ENCODE measurements at places on chromosomes 2 and 18. TPM values are rescaled to one million over a fixed set of nuclear protein-coding genes. Genes with fewer than 3 reads are reported as not detected.
A peak's percentile ranks its signal among the peaks of the same experiment; 100 is the strongest.

FAM168B gene
- total RNA-seq: 89.7 TPM

TWIST2 gene
- not detected for total RNA-seq

CCDC178 gene
- not detected for total RNA-seq

SEPTIN2 gene
- total RNA-seq: 445 TPM

VWC2L gene
- not detected for total RNA-seq

GCKR gene
- 26.8 TPM for total RNA-seq

KCNK3 gene
- total RNA-seq: not detected

LRP2 gene
- 0.66 TPM for total RNA-seq

PROKR1 gene
- not detected for total RNA-seq

GCG gene
- total RNA-seq: not detected

SLC40A1 gene
- total RNA-seq: 49.6 TPM

GRCh38 chr18:66550366-66550765 lies 53.5 kb downstream of the CDH19 start:
- no peak overlapping the region for H3K4me3 ChIP-seq
- H3K36me3 ChIP-seq: no peaks in the 10 kb centered on the region
- H3K4me1 ChIP-seq: peaks cover 8% of the 10 kb centered on the region
- no peak overlapping the region for H3K27ac ChIP-seq

DNA sequence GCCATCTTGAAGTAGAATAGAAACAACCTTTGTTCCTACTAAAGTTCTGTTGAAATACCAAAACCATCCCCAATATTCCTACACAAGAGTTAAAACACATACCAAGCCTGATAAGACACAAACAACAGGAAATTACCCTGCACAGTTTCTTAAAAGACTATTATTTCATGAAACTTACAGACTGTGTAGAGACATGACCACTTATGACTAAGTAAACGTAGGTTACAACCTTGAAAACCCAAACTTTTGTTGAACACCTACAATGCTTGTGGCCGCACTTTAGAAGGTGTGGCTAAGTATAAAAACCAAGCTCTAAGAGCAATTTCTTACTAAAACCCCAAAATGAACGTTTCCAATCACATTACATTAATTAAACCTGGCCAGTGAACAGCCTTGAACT lies 2.0 kb downstream of the SMAD2 start:
- H3K27ac ChIP-seq: peak overlapping the region; percentile 87
- peaks cover 45% of the 10 kb centered on the region for H3K36me3 ChIP-seq
- no peak for DNase-seq
- H3K27me3 ChIP-seq: no peaks in the 10 kb centered on the region
- peak overlapping the region; percentile 74 for H3K4me3 ChIP-seq
- H3K4me1 ChIP-seq: peaks cover 40% of the 10 kb centered on the region

DNA sequence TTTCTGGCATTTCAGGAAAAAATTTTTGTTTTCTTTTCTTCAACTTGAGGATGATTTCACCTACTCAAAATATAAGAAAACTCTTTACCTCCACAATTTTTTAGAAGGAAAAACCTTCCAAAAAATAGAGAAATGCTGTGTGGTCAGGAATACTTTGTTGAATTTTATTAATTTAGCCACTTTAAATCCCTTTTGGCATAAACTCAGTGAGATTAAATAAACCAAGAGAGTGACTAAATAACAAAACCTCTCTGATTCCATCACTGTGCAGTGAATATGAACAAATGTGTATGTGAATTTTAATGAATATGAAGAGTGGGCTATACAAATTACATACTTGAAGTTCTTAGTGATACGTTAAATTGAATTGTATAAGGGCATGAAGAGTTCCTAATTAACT lies 25.8 kb upstream of the CYTIP start:
- no peaks in the 10 kb centered on the region for H3K27me3 ChIP-seq
- H3K27ac ChIP-seq: no peak overlapping the region
- H3K36me3 ChIP-seq: no peaks in the 10 kb centered on the region

DNA sequence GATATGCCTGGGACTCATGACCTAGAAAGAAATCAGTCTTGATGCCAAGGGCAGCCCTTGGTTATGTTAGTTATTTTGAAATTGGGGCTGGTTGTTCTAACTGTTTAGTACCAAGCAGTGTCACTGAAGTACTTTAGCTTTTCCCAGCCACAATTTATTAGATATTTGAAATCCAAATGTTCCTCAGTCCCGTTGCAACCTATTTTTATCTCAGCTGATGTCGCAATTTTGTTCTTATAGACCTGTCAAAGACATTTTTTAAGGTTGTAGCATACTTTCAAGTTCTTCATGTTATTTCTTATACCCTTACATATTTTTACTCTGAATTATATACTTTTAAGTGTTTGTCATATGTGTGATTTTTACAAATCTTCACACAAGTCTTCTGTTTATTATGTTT lies 100.1 kb downstream of the LRP1B start:
- DNase-seq: no peak
- no peak overlapping the region for H3K27ac ChIP-seq
- no peaks in the 10 kb centered on the region for H3K36me3 ChIP-seq

DNA sequence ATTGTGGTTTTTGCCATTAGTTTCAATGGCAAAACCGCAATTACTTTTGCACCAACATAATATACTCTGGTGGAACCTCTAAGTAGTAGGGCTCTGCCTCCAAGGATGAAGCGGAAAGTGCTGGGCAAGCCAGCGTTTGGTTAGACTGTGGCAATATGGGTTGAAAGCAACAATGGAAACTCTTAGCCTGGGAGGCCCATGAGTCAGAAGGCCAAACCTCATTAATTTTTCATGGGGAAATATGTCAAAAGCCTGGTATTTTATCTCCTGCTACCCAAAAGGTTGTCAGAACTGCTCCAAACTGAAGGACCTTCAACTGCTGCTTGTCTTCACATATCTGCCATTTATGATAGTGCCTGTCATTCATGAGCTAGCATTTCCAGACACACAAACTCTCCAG lies 179.1 kb upstream of the CYP26B1 start:
- peaks cover 6% of the 10 kb centered on the region for H3K4me1 ChIP-seq
- H3K27ac ChIP-seq: no peak overlapping the region
- H3K36me3 ChIP-seq: no peaks in the 10 kb centered on the region
- H3K4me3 ChIP-seq: no peak overlapping the region

GRCh38 chr18:22345718-22346117 lies 72.0 kb downstream of the CTAGE1 start:
- H3K4me3 ChIP-seq: peak overlapping the region; percentile 19
- no peaks in the 10 kb centered on the region for H3K27me3 ChIP-seq
- DNase-seq: no peak

- no peaks in the 10 kb centered on the region for H3K36me3 ChIP-seq
- no peaks in the 10 kb centered on the region for H3K4me1 ChIP-seq
- no peak overlapping the region for H3K4me3 ChIP-seq
- no peaks in the 10 kb centered on the region for H3K27me3 ChIP-seq
- no peak overlapping the region for H3K27ac ChIP-seq
Observed at GRCh38 chr2:201697899-201698298, 545 bp downstream of the MPP4 start.

- DNase-seq: no peak
- no peaks in the 10 kb centered on the region for H3K4me1 ChIP-seq
- no peak overlapping the region for H3K4me3 ChIP-seq
- H3K27ac ChIP-seq: no peak overlapping the region
- H3K36me3 ChIP-seq: peaks cover 8% of the 10 kb centered on the region
Observed at GRCh38 chr2:60764736-60765534, 8.9 kb downstream of the PAPOLG start.

DNA sequence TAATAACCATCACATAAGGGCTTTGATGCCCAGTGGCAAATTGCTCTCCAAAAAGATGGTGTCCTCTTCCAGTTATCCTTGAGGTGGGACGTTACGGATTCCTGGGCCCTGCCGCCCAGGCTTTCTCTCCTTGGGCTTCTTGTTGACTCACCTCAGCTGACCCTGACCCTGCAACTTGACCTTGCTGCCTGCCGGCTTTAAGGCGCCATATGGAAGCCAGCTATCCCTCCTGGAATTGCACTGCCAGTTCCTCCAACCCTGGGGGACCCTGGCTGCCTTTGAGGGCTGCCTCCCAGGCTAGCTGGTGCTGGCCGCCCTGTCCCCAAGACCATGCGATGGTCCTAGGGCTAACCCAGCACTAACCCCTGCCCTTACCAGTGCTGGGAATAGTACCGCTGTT lies 28.3 kb upstream of the B3GNT7 start:
- no peak overlapping the region for H3K4me3 ChIP-seq
- H3K4me1 ChIP-seq: peaks cover 16% of the 10 kb centered on the region
- H3K27me3 ChIP-seq: no peaks in the 10 kb centered on the region

DNA sequence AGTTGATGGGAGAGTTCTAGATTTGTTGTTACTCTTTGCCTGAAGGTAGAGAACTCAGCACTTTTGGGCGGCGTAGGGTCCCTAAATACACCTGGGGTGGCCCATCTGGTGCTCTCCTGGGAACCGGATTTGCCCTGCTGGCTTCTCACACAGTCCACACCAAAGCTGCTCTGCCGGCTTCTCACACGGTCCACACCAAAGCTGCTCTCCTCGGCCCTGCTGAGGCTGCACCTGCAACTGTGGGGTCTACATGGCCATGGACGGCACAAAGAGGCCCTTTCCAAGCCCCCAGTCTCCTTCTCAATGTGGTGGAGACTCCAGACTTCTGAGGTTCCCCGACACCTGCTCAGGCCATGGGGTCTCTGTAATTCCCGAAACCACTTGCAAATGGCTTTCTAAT lies 124.8 kb upstream of the GPC1 start:
- H3K27me3 ChIP-seq: peaks cover 11% of the 10 kb centered on the region
- DNase-seq: no peak
- H3K4me1 ChIP-seq: no peaks in the 10 kb centered on the region
- no peaks in the 10 kb centered on the region for H3K36me3 ChIP-seq
- no peak overlapping the region for H3K27ac ChIP-seq

GRCh38 chr2:23788100-23788499 lies 138.8 kb downstream of the ATAD2B start:
- no peak for DNase-seq
- H3K27me3 ChIP-seq: no peaks in the 10 kb centered on the region
- no peak overlapping the region for H3K4me3 ChIP-seq
- H3K36me3 ChIP-seq: peaks cover 14% of the 10 kb centered on the region
- H3K27ac ChIP-seq: no peak overlapping the region
- peaks cover 28% of the 10 kb centered on the region for H3K4me1 ChIP-seq

DNA sequence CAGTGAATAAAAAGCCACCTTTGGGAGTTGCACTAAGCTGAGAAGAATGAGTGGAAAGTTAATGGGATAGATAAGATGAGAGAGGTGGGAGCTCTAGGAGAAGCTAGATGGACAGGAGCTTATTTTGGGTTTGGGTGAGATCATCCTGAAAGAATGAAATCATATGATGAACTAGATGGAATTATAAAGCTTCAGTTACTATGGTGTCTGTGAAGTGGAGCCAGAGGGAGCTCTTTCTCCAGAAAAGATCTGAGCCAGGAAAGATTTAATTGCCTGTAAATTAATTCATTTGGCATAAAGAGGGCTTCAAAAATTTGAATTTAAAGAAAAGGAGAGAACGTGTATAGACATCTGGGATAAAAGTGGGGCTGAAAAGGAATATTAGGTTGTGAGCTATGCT lies 10.3 kb downstream of the DNAH6 start:
- H3K4me3 ChIP-seq: no peak overlapping the region
- H3K36me3 ChIP-seq: no peaks in the 10 kb centered on the region
- no peak for DNase-seq
- H3K4me1 ChIP-seq: peaks cover 6% of the 10 kb centered on the region
- no peak overlapping the region for H3K27ac ChIP-seq

DNA sequence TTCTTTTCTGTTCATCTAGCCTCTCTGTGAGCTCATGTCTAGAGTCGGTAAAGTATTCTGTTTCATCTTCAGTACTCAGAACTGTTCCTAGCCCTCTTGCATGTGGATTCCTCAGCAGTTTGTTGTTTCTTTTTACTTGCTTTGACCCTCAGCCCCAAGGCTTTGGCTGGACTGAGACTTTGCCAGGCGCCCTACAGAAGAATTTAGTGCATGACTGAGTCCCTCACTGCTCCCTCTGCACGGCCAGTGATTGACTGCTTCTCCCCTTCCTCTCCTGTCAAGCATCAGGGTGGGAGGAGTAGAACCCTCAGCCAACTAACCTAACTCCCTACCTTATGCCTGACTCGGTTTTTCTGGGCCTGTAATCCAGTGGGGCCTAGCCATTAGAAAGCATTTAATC lies 109.8 kb downstream of the ESCO1 start:
- no peak for DNase-seq
- H3K4me1 ChIP-seq: no peaks in the 10 kb centered on the region
- H3K4me3 ChIP-seq: no peak overlapping the region
- no peaks in the 10 kb centered on the region for H3K36me3 ChIP-seq
- H3K27ac ChIP-seq: no peak overlapping the region
- H3K27me3 ChIP-seq: no peaks in the 10 kb centered on the region

- H3K36me3 ChIP-seq: no peaks in the 10 kb centered on the region
- no peak for DNase-seq
- H3K27ac ChIP-seq: no peak overlapping the region
- peaks cover 71% of the 10 kb centered on the region for H3K27me3 ChIP-seq
- no peaks in the 10 kb centered on the region for H3K4me1 ChIP-seq
Observed at GRCh38 chr2:170883683-170884082, 45.4 kb upstream of the GORASP2 start.

- peaks cover 16% of the 10 kb centered on the region for H3K4me1 ChIP-seq
- H3K27ac ChIP-seq: no peak overlapping the region
- H3K4me3 ChIP-seq: no peak overlapping the region
Observed at GRCh38 chr18:45664824-45665763, 49.8 kb downstream of the SLC14A2 start.

- no peaks in the 10 kb centered on the region for H3K36me3 ChIP-seq
- H3K27ac ChIP-seq: no peak overlapping the region
- peaks cover 28% of the 10 kb centered on the region for H3K27me3 ChIP-seq
- no peaks in the 10 kb centered on the region for H3K4me1 ChIP-seq
- H3K4me3 ChIP-seq: no peak overlapping the region
- no peak for DNase-seq
Observed at GRCh38 chr18:37634516-37634915, 68.9 kb upstream of the CELF4 start.

DNA sequence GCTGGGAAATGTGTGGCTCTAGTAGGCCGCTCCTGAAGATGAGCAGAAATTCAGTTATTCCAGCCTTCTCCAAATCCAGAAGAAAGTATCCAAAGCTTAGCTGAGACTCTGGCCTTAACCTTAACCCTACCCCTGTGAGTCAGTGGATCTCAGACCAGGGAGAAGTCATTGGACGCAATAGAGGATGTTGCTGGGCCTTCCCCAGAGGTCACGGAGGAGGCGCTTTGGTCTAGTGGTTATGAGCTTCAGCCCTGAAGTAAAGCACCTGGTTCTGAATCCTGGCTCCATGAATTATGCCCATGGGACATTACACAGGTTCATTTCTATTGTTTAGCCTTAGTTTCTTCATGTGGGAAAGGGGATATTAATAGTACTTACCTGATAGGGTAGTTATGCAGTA lies 24.0 kb downstream of the PKDCC start:
- no peak overlapping the region for H3K27ac ChIP-seq
- no peaks in the 10 kb centered on the region for H3K27me3 ChIP-seq
- no peak overlapping the region for H3K4me3 ChIP-seq
- H3K4me1 ChIP-seq: peaks cover 22% of the 10 kb centered on the region
- no peaks in the 10 kb centered on the region for H3K36me3 ChIP-seq
- no peak for DNase-seq
